ENCODE measurements at places on chromosomes 12 and 14.

GRCh38 chr12:127287256-127287655, 979.7 kb upstream of the TMEM132C start:
- DNase-seq, result no peak

DNA sequence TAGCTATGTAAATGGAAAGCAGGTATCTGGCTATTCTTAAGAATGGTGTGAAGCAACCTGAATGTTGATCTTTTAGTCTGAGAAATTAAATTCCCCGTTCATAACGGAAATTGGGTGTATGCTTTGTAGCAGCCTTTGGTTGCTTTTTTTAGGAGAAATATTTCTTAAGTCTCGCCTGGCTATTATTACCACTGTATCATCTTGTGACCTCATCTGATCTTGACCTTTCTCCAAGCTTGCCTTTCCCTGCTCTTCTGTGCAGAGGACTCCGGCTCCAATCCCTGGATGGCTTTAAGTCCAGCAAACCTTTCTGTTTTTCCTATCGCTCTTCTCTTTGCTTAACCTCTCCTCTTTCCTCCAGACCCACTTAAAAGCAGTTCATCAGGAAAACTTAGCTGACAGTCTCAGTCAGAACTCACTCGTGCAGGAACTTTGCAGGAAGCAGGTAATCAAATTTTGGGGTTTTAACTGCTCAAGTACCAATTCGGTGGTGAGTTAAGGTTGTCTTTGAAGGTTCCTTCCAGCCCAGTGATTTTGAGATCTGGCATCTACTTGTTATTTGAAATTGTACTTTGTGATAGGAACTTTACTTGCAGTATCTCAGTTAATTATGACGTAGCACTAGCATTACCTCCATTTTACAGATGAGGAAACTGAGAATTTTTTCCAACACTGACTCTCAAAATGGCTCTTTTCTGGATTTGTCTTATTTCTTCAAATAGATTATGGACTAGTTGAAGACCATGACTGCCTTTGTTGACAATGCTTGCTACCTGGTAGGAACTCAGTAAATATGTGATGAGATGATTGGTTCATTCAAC, 14.1 kb downstream of the PPFIBP1 start:
- DNase-seq, result no peak

GRCh38 chr14:92647797-92648279, 100.6 kb downstream of the LGMN start:
- no peak for DNase-seq

DNA sequence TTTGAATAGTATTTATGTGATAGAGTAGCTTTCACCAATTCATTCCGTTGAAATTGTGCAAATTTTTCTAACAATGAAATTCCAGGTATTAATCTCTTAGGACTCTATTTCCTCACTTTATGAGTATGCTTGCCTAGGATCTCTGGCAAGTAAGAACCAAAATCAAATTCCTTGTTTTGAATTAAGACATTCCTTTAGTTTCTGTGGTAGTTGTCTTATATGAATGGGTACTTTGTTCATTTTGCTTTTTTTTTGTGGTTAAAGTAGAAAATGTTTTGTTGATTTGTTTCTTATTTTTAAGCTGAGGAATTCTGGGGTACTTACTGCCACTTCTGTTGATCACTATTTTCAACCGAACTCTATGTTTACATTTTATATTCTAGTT, 59.8 kb downstream of the KITLG start:
- no peak for DNase-seq

DNA sequence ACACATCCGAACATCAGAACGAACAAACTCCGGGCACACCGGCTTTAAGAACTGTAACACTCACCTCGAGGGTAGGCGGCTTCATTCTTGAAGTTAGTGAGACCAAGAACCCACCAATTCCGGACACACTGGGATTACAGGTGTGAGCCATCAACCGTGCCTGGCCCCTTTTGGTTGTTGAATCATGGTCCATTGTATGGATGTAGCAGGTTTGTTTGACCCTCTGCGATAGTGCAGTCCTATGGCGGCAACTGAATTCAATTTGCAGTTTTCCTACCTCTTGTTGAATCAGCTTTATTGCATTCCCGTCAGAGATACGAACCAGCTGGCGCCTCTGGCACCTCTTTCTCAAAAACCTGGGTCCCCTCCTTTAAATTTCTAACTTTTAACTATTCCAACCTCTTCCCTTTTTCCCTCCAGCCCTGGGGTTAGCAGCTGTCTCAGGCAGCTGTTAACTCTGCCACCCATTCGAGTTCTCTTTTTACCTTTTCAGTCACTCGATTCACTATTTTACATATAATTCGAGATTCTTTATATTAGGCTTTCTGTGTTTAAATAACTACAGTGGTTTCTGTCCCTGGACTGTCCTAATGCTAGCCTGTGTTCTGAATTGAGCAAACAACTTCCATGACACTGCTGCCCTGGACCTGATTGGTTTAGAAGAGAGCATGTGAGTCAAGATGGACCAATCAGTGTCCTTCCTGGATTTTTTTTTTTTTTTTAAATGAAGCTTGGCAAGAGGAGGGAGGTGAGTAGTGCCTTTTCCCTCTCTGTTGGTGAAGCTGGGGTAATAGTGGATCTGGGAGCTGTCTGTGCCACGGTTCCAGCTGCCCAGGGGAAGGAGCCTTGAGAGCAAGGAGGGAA, 261.5 kb downstream of the PCNX1 start:
- DNase-seq, result no peak

GRCh38 chr14:31785574-31785973, 224.4 kb downstream of the NUBPL start:
- peak; percentile 17 for DNase-seq

DNA sequence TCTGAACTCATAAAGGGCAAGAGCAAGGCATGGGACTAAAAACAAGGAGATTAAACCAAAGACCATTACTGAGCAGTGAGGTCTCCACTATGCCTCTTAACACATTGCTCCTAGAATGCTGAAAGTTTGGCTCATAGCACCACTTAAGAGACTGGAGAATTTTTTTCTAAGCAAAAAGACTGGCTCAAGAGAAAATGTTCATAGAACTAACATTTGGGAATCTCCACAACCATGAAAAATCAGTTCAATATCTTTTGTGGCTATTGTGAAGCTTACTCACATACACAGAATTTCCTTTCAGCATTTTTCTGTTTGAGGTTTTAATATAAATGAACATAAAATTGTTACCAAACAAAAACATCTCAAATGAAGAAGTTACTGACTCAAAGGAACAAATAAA, 255.8 kb downstream of the CCDC91 start:
- no peak for DNase-seq

DNA sequence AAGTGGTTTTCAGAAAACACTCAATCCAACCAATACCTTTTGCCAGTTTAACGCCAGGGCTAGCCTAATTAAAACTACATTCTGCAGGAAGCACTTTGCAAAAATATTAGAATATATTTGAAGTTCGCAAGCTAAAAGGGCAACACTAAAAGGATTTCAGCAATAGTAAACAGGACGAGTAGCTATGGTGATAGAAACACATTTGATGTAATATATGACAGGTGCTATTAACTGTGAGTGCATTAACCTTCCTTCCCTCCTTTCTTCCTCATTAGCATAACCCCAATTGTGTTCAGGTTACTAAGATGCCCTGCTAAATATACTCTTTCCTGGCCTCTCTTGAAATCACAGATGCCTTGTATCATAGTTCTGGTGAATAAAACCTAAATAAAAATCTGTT, 85.6 kb upstream of the TMCC3 start:
- DNase-seq, result no peak

GRCh38 chr14:94560751-94561655, at the start of gene SERPINA4:
Gene SERPINA4 (plus strand): TSS chr14:94561442. CDS start chr14:94563483, 2,041 bp downstream.
- DNase-seq, result no peak

DNA sequence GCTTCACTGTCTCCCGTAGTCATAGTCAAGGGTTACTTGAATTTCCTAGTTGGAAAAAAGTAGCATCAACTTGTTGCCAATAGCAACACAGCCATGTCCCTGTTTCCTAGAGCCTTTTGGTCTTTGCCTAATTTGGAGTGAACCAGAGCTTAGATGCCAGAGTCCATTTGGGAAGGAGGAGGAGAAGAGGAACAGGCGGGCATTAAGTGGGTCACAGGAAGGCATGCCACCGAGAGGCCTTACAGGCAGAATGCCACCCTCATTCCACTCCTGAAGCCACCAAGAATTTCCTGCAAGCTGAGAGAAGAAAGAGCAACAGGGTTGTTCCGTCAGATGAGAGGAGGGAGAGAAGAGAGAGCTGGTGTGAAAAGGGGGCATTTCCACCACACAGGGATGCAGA, 339.5 kb downstream of the DPF3 start:
- no peak for DNase-seq

DNA sequence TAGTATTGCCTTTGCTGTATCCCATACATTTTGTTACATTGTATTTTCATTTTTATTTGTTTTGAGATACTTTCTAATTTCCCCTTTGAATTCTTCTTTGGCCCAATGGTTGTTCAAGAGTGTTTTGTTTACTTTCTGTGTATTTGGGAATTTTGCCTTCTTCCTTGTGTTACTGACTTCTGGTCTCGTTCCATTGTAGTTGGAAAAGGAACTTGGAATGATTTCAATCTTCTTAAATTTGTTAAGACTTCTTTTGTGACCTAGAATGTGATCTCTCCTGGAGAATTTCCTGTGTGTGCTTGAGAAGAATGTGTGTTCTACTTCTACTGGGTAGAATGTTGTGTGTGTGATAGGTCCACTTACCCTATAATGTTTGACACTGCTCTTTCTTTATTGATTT, 304.4 kb upstream of the RTL1 start:
- no peak for DNase-seq

DNA sequence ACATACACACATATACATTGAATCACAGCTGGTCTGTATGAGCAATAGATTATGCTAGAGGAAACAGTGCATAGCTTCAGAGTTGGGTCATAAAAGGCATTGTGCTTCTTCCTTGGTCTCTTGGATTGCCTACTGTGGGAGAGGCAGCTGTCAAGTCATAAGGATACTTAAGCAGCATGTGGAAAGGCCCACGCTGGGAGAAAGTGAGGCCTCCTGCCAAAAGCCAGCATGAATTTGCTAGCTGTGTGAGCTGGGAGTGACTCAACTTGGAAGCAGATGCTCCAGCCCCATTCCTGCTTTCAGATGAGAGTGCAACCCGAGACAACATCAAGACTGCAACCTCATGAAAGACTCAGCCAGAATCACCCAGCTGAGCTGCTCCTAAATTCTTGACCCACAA, 311.9 kb upstream of the TBX3 start:
- no peak for DNase-seq

- DNase-seq, result no peak
These were observed 144.9 kb upstream of the SYT1 start for GRCh38 chr12:78719721-78720120.

DNA sequence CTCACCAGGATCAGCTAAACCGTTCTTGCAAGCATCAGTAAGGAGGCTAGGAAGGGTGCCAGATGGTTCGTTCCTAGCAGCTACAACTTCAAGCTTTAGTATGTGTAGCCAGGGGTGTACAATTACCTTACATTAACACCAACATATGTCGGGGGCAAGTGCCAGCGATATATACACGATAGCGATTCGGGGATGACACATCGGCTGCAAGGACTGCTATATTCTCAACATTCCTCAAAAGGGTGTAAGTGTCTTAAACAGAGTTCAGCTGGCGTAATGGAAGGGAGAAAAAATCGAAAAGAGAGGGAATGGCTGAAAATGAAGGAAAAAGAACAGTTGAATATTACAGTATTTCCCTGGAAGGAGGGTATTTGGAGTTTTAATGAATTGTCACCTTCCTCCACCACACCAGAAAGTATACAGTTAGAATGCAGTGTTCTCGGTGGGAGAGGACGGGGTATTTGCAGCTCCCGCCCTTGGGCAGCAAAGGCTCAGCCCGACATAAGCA, 545 bp downstream of the LIMA1 start:
- DNase-seq, result no peak

DNA sequence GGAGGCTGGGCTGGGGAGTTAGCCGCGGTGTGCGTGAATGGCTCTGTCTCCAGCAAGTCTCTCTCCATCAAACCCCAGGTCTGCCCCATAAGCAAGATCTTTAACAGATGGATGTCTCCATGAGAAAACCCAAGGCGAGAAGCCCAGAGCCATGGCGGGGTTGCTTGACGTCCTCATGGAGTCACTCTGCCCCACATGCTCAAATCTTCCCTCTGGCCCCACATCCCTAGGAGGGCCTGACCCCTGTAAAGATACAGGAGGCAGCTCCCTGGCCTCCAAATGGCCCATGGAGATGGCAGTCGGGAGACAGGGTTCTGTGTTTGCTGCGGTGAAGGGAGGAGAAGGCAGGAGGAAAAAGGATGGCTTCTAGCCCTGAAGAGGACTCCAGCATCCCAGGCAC, 49.3 kb downstream of the C14orf132 start:
- DNase-seq, result no peak

DNA sequence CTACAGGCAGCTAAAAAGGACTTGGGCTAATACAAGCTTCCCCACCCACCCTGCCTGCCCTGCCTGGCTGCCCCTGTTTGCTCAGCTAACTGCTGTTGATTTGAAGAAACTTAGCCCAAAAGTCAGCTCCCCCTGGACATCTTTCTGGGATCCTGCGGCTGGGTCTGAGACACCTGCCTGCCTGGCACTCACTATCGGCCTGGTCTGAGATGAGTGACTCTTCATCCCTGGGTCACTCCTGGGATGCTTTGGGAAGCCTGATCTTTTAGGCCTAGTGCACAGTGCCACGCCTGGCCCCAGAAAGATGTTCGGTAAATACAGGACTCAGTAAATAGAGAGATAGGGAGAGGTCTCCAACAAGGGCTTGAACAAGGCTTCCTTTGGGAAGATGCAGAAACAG, 211.3 kb upstream of the DIO3 start:
- DNase-seq, result no peak

DNA sequence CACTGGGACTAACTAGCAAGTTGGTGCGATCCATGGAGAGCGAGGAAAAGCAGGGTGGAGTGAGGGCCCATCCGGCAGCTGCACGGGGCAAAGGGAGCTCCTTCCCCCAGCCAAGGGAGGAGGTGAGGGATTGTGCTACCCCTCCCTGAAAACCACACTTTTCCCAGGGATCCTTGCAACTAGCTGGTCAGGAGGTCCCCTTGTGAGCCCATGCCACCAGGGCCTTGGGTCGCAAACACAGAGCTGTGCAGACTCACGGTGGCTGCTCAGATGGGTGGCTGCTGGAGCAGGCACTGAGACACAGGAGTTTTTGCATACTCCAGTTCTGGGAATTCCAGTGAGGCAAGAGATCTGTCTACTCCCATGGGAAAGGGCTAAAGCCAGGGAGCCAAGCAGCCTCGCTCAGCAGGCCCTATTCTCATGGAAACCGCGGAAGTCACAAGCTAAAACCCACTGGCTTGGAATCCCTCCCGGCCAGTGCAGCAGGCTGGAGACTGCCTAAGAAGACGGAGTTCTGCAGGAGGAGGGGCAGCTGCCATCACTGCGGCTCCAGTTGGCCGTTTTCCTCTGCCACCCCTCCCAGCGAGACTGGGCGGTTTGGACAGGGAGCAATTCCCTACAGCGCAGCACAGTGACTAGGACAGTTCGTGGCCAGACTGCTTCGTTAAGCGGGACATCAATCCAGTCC, 10.9 kb upstream of the ZNF705A start:
- peak; percentile 1 for DNase-seq

- DNase-seq, result no peak
These were observed 30.9 kb upstream of the FBRSL1 start for GRCh38 chr12:132458846-132459641.

- no peak for DNase-seq
These were observed 227.5 kb upstream of the ABCD2 start for GRCh38 chr12:39846971-39847650.

Data from NCI-H2227 treated with DMSO at 0.1 percent for 48 hours (cell line).